Nasal cavity respiratory epithelium epithelial cell of viscerocranial mucosa (primary cell): ENCODE measurements at places on chromosomes 5 and 9. TPM values are rescaled to one million over a fixed set of nuclear protein-coding genes. Genes with fewer than 3 reads are reported as not detected.

The NIM1K gene
- total RNA-seq: under 0.01 and 0.07 TPM in 2 replicates

The BARHL1 gene
- total RNA-seq: not detected in 2 replicates

The ECSCR gene
- not detected in 2 replicates for total RNA-seq

The KIF4B gene
- total RNA-seq: under 0.01 TPM in 1 of 2 replicates, not detected in the other

The PDE6A gene
- 0.36 TPM in 1 of 2 replicates, not detected in the other for total RNA-seq

The SHC3 gene
- under 0.01 and 0.78 TPM in 2 replicates for total RNA-seq

The PCDHGB7 gene
- total RNA-seq: 1.4 and 9.3 TPM in 2 replicates
